ENCODE measurements at places on chromosomes 7 and 10. TPM values are rescaled to one million over a fixed set of nuclear protein-coding genes. Genes with fewer than 3 reads are reported as not detected.

DNA sequence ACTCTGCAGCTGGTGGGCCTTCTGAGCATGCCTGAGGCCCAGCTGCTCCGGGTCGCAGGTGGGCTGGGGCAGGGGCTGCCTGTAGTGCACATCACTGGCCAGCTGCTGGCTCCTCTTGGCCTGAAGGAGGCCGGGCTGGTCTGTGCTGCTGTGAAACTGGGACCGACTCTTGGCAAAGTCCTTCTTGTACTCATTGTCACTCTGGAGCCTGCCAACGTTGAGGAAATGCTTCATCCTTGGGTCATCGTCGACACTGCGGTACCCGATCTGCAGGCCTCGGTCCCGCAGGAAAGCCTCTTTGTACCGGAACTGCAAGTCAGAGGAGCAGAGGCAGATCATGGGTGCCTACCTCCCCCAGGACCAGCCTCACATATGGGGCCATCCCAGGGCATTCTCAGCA, 37.7 kb downstream of the HABP2 start:
- DNase-seq = no peak

DNA sequence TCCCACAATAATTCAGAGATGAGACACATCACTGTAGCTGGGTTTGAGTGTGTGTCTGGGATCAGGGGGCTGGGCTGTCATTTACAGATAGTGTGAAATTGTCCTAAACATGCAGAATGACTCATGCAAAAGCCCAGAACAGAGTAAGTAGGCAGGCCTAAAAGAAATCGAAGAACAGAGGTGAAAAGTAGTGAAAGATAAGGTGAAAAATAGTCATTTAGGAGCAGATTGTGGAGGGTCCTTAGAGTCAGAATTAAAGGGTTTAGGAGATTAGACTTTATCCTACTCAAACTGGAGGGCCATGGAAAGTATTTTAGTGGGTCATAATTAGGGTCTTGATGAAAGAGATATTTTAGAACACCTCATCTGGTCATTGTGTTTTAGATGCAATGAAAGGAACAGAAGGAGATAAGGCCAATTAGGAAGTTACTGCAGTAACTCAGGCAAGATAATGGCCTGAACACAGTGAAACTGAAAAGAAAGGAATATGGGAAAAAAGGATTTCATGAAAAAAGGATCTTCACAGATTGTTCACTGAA, 58.3 kb upstream of the NEBL start:
- no peak for DNase-seq

GRCh38 chr7:136312592-136312991, 335.4 kb upstream of the MTPN start:
- DNase-seq = no peak

- peak; percentile 72 for DNase-seq
Observed at GRCh38 chr10:75396631-75397495, 4.7 kb downstream of the ZNF503 start.

DNA sequence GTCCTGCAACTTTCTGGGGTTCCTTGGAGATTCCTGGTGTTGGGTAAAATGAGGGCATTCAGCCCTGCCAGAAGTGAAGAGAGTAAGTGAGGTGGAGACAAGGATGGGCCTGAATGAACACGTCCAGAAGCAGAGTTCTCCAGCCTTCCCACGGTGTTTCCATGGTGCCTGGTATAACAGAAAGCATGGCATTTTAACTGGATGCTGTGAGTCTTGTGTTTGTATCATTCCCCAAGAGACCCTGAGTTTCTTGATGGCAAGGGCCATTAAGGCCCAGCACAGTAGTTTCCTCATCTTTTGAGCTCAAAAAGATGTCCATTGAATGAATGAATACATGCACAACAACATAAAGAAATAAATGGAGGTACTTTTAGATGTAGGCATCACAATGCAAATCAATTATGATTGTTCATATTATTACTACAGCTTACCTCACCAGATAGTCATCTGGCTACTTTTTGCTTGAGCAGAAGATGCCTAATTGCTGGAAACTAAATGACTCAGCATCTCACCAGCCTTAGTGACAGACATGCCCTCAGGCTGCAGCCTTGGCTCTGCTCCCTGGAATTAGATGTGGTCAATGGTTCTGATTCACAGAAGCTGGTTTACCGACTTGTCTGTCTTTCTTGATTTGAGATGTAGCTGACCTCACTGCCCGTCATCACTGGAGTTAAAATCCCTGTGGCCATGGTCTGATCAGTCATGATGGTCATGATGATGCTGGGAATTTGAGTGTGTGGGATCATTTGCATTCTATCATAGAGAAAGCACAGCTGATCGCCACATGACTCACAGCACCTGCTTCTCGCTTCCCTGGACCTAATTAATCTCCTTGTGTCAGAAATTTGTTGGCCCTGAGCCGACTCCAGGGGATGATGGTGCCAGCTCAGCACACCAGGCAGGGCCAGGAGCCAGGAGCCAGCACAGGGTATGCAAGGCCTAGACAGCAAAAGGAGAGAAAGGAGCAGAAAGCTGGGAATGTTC, 83.9 kb downstream of the CXCL12 start:
- DNase-seq = no peak

SEM1 gene
- polyA plus RNA-seq = 194 TPM

GRCh38 chr7:129356176-129356575, 78.1 kb upstream of the STRIP2 start:
- DNase-seq = no peak

- DNase-seq = no peak
Observed at GRCh38 chr7:32102432-32102873, 32.2 kb upstream of the PDE1C start.

DNA sequence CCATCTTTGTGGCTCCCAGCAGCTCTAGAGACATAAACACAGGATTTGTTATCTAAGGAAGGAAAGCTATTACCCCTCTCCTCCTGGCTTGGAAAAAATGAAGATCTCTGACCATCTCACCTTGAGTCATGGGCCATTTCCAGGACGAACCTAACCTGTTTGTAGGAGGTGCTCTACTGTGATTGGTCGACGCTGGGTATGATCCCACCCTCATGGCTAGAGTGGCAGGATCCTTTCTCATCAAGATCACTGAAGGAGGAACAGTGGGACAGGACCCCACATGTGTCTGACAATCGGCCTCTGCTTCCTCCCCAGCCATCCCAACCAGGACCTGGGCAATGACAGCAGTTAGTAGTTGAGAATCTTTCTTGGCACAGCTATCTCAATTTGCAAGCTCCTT, 144.1 kb downstream of the EMX2 start:
- DNase-seq = no peak

DNA sequence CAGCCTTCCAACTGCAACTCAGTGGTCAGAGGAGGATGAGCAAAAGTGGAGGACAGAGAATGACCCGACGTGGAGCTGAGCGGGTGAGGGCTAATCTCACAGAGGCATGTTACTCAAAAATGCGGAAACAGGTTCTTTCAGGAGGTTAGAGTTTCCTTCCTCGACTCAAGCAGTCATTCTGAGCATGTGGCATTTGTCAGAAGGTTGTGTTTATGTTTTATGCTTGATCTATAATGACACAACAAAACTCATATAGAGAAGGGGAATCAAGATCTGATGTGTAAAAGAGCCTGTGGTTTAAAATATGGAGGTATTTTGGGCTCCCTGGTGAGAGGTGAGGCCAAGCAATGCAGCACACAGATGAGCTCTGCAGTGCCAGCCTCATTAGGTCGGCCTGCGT, 311.4 kb downstream of the ADARB2 start:
- no peak for DNase-seq

TLL2 gene
- 0.24 TPM for polyA plus RNA-seq

SPDYE2 gene
- polyA plus RNA-seq = 2.9 TPM

- DNase-seq = no peak
Observed at GRCh38 chr7:118252087-118252486, 27.6 kb downstream of the ANKRD7 start.

GRCh38 chr7:31873816-31874597, 187.0 kb downstream of the PPP1R17 start:
- no peak for DNase-seq

TMEM184A gene
- 2.3 TPM for polyA plus RNA-seq

DNA sequence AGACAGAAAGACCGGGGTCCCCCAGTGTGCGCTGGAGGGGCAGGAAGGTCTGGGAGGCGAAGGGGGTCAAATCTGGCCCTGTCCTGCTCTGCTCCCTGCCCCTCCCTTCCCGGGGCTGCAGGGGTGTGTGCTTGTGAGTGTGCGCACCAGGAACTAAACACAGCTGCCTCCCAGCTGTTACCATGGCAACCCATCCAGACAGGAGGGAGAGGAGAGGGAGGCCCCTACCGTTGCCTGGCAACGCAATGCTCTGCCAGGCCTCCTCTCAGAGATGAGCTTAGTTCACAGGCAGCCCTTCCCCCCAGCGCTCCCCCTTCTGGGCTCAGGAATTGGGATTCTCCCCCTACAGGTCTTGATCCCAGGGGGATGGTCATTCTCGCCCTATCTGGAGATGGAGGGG, 6.1 kb downstream of the NYAP1 start:
- DNase-seq = peak; percentile 78

DNA sequence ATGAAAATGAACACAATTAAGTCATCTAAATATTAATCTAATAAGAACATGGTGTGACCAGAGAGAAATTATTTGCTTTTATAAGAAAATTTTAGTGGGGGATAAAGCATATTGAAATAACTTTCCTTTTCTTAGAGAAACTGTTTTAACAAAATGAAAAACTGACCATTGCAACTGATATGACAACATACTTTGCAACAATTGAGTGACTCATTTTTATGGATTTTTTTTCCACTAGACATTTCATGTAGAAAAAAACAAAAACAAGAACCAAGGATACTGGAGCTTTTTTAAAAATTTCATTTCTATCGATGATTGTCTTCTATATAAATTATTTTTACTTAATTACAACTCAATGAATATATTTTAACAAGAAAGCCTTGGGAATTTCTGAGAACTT, 90.0 kb downstream of the C1GALT1 start:
- no peak for DNase-seq

CDNF gene
- polyA plus RNA-seq = 3.2 TPM

NXPH1 gene
- polyA plus RNA-seq = 0.10 TPM

- DNase-seq = no peak
Observed at GRCh38 chr10:50582766-50583762, 40.7 kb downstream of the SGMS1 start.

CAPZA2 gene
- polyA plus RNA-seq = 129 TPM

KIF5B gene
- polyA plus RNA-seq = 165 TPM

GRCh38 chr7:102875700-102876295, 37.0 kb upstream of the LRRC17 start:
- no peak for DNase-seq

ODAD2 gene
- 7.8 TPM for polyA plus RNA-seq

DNA sequence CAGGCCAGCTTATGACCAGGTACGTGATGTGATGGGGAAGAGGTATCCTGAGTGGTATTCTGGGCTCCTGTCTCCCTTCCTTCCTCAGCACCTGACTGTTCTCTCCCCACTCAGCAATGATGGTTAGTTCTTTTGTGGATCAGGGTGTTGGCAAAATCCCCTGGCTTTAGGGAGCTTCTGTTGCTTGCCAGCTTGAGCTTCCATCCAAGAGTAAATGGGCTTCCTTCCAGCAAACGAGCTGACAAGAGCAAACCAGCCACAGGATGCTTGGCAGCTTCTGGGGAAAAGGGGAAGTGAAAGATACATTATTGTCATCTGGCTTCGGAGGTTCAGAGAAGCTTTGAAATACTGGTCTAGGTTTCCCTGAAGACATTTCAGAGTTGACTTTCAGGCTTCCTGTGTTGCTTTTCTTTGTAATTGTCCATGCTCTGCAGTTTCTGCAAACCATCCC, 5.2 kb downstream of the DUSP5 start:
- peak; percentile 76 for DNase-seq

TAS2R3 gene
- polyA plus RNA-seq = 2.5 TPM

DNA sequence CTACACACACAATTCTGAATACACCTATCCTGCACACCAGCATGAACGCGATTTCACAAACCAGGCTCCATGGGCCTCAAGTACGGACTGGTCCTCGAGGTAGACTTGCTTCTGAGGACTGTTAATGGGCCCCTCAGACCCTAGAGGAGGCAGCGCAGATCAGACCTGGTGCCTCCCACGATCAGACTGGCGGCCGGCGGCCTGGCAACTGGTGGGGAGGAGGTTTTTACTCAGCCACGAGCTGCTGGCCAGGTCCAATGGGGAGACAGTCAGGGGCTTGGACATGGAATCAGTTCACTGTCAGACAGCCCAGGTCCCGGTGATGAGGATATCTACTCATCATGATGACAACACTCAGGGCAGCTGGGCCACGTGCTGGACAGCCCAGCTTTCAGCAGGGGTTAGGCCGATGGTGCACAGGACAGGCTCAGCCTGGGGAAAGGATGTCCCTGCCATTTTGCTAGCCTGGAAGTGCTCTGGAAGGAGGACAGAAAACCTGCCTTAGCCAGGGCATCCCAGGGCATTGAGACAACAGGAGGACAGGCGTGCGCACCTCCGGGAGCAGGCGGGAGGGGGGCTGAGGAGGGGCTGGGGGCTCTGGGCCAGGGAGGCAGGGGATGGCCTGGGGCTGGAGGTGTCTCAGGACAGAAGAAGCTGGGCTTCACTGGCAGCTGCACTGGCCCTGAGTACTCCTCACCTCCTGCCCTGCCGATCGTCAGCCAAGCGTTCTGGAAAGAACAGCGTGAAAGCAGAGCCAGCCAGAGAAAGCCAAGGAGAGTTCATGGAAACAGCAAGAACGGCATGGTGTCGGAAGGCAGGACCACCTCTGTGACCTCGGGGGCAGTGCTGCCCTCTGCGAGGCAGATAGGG, 48.0 kb upstream of the RASGEF1A start:
- DNase-seq = no peak

- DNase-seq = no peak
Observed at GRCh38 chr10:4073912-4074311, 288.9 kb upstream of the KLF6 start.

DNA sequence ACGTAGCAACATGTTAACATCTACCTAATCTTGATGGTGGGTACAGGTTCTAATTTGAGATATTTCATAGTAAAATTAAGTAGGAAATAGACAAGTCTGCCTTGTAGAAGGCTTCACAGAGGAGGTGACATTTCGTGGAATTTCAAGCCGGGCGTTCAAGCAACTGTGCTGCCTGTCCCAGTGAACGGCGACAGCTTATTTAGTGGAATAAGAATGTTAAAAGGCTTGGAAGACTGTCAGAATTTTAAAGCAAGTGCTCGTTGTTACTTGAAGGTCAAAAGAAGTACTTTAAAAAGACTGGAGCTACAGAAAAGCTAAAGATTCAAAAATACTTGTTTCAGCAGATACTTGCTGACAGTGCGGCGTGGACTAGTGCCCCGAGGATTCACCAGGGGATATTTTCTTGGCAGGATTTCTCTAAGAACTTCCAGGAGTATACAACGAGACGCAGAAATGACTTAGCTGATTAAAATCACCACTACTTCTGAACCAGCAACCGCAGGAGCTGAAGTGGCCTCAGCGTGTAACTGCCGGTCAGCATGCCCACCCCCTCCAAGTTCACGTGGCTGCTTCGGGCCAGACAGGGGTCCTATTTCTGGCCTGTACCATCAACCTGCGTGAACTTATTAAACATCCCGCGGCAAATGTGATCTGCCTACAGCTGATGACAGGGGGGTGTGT, 46.5 kb downstream of the CTBP2 start:
- DNase-seq = no peak

GRCh38 chr10:112184052-112184371, 447 bp upstream of the GPAM start:
- DNase-seq = no peak

SORCS3 gene
- 0.04 TPM for polyA plus RNA-seq

GRCh38 chr10:76080991-76081390, 649.6 kb downstream of the LRMDA start:
- no peak for DNase-seq
